ENCODE measurements at places on chromosomes 11 and 22. TPM values are rescaled to one million over a fixed set of nuclear protein-coding genes. Genes with fewer than 3 reads are reported as not detected.

- H3K4me1 ChIP-seq: peaks cover 58% of the 10 kb centered on the region
- H3K27ac ChIP-seq: peak overlapping the region; percentile 59
- peak; percentile 46 for DNase-seq
- H3K27me3 ChIP-seq: no peaks in the 10 kb centered on the region
- peak overlapping the region; percentile 58 for H3K4me3 ChIP-seq
- no peaks in the 10 kb centered on the region for H3K36me3 ChIP-seq
These were observed 747 bp downstream of the TPCN2 start for GRCh38 chr11:69049490-69049867.

Gene LIF
- total RNA-seq: 2.6 TPM

Gene FIBIN
- not detected for total RNA-seq

Gene ZNF143
- 32.6 TPM for total RNA-seq

- no peak for DNase-seq
- peak overlapping the region; percentile 60 for H3K27ac ChIP-seq
- peaks cover 31% of the 10 kb centered on the region for H3K4me1 ChIP-seq
These were observed 83.3 kb upstream of the PICALM start for GRCh38 chr11:86152006-86152862.

DNA sequence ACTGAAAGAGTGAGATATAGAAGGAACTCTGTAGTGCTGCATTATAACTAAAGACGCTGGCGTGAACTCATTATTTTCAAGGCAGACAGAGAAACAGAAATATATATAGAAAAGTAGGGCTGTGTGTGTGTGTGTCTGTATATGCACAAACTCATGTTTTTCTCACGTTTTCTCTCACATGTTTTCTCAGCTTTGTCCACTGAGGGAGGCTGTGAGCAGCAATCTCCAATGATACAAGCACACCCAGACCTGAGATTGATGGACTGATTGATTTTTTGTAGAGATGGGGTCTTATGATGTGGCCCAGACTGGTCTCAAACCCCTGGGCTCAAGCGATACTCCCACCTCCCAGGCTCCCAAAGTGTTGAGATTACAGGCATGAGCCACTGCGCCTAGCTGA lies 122.5 kb downstream of the SERGEF start:
- no peaks in the 10 kb centered on the region for H3K4me1 ChIP-seq
- no peak overlapping the region for H3K27ac ChIP-seq
- no peak overlapping the region for H3K4me3 ChIP-seq
- no peak for DNase-seq
- H3K36me3 ChIP-seq: no peaks in the 10 kb centered on the region

DNA sequence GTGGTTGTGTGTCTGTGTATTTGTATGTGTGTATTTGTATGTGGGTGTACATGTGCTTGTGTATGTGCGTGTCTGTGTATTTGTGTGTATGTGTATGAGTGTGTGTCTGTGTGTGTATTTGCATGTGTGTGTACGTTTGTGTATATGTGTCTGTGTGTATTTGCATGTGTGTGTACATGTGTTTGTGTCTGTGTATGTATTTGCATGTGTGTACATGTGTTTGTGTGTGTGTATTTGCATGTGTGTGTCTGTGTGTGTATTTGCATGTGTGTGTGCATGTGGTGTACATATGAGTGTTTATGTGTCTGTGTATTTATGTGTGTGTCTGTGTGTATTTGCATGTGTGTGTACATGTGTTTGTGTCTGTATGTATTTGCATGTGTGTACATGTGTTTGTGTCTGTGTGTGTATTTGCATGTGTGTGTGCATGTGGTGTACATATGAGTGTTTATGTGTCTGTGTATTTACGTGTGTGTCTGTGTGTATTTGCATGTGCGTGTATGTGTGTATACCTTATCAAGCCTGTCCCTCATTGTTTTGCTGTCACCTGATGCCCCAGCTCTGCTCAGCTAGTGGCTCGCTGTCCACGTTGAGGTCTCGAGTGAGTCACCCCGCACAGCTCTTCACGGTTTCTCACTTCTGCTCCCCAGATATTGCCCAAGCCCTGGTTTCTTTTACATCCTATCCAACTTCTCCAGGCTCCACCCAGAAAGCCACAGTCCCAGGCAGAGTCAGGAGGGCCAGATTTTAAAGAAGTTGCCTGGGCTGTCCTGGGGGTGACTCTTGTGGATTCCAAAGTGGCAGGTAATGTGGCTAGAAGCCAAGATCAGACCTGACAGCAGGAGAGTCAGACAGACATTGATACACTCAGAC lies 15.2 kb downstream of the MB start:
- no peak overlapping the region for H3K4me3 ChIP-seq
- no peak for DNase-seq
- H3K27me3 ChIP-seq: no peaks in the 10 kb centered on the region
- H3K4me1 ChIP-seq: peaks cover 15% of the 10 kb centered on the region
- no peak overlapping the region for H3K27ac ChIP-seq

DNA sequence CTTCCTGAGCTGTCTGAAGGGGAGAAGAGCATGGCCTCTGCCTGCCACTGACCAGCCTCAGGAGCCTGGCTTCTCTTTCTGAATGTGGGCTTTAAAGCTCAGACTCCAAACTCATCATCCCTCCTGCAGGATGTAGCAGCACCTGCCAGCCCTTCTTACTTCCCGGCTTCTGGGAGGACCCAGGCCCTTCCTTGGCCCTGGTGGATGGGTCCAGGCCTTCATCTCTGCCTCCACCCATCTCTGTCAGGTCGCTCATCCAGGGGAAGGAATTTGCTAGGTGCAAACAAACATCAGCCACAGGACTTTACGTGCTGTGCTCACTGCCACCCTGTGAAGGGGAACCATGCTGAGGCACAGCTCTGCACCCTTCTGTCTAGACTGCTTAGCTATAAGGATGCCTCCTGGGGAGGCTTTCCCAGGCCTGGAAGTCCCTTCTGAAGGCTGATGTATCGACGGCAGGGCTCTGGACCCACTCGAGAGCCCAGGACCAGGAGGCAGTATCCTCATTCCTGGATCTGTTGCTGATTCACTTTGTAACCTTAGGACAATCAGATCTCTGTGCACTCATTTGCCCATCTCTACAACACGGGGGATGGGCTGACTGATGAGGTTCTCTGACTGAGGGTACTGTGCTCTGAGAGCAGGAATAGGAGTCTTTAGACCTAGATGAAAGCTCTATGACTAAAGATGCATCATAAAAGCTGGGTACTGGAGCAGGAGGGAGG lies 30.9 kb downstream of the USP35 start:
- no peaks in the 10 kb centered on the region for H3K4me1 ChIP-seq
- DNase-seq: no peak
- H3K4me3 ChIP-seq: no peak overlapping the region
- no peaks in the 10 kb centered on the region for H3K27me3 ChIP-seq
- no peak overlapping the region for H3K27ac ChIP-seq

Gene LYVE1
- total RNA-seq: not detected

Gene GGT5
- total RNA-seq: not detected

Gene FHIP1B
- 50.6 TPM for total RNA-seq

DNA sequence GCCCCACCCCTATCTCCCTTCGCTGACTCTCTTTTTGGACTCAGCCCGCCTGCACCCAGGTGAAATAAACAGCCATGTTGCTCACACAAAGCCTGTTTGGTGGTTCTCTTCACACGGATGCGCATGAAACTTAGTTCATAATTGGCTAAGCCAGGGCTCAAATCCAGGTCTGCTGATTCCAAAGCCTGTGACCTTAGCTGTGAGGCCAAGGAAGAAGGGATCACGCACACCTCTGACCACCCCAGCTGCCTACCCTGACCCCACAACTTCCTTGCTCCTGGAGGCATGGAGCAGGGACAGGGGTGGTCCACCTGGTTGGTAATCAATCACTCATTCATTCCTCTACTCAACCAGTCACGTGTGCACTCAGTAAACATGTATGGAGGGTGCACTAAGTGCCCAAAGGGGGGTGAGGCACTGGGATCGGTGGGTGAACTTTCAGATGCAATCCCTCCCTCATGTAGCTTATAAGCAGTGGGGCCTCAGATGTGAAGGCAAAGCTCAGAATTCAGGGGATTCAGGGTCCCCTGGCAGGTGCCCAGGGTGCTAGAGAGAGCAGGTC lies 10.3 kb downstream of the FXYD2 start:
- H3K27ac ChIP-seq: peak overlapping the region; percentile 77
- no peaks in the 10 kb centered on the region for H3K36me3 ChIP-seq
- H3K27me3 ChIP-seq: no peaks in the 10 kb centered on the region

GRCh38 chr11:14237444-14237961 lies 121.5 kb downstream of the RRAS2 start:
- peak; percentile 12 for DNase-seq
- H3K27me3 ChIP-seq: no peaks in the 10 kb centered on the region
- H3K4me1 ChIP-seq: peaks cover 11% of the 10 kb centered on the region
- no peak overlapping the region for H3K4me3 ChIP-seq
- H3K27ac ChIP-seq: no peak overlapping the region

DNA sequence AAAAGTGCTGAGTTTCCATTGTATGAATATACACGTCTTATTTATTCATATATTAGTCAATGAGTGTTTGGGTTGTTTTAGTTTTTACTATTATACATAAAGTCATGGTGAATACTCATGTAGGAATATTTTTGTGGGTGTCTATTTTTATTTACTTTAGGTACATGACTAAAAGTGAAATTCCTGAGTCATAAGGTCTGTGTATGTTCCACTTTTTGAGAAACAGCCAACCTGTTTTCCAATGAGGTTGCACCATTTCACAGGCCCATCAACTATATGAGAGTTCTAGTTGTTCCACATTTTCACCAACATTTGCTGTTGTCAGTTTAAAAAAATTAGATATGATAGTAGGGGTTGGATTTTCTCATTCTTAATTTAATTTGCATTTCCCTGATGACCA lies 6.6 kb upstream of the OR6X1 start:
- H3K36me3 ChIP-seq: no peaks in the 10 kb centered on the region
- H3K27ac ChIP-seq: no peak overlapping the region
- no peak overlapping the region for H3K4me3 ChIP-seq
- no peak for DNase-seq
- H3K4me1 ChIP-seq: no peaks in the 10 kb centered on the region

Gene CRYBB3
- not detected for total RNA-seq

DNA sequence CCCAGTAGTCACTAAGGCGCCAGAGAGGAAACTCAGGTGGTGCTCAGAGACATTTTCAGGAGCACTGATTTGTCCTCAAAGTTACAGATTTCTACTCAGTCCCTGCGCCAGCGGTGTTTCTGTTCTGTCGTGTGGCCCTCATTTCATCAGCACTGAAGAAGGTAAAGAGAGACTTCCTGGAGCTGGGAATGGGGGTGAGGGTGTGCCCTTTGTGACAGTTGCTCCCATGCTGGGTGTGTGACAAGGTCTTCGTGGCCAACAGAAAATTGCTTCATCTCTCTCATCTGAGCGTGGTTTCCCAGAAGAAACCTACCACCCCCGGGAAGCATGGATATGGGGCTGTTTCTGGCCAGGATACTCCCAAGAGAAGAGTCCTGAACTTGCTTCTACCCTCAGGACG lies 2.0 kb upstream of the PPARA start:
- no peaks in the 10 kb centered on the region for H3K27me3 ChIP-seq
- no peak overlapping the region for H3K27ac ChIP-seq
- H3K36me3 ChIP-seq: no peaks in the 10 kb centered on the region
- H3K4me1 ChIP-seq: peaks cover 22% of the 10 kb centered on the region

GRCh38 chr11:69537126-69537525 lies 55.7 kb downstream of the LINC01488 start:
- H3K27me3 ChIP-seq: no peaks in the 10 kb centered on the region
- no peak overlapping the region for H3K4me3 ChIP-seq
- H3K27ac ChIP-seq: no peak overlapping the region
- DNase-seq: no peak
- no peaks in the 10 kb centered on the region for H3K36me3 ChIP-seq

Gene PLA2G6
- total RNA-seq: 145 TPM

Gene SLCO2B1
- not detected for total RNA-seq

Gene RFPL1
- total RNA-seq: not detected

DNA sequence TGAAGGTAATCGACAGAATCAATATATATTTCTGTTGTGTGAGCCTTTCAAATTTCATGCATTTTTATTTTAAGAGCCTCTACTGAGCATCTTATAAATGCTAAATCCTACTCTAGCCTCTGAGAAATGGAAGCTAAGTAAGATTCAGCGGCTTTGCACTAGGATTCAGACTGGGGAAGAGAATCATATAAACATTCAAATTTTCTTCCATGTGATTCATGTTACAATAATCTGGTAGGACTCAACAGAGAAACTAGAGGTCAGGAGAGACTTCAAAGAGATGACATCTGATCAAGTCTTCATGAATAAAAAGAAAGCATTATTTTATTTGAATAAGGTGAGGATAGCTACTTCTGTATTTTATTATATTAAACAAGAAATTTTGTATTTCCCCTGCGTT lies 538.9 kb downstream of the DLG2 start:
- no peak overlapping the region for H3K4me3 ChIP-seq
- H3K27ac ChIP-seq: no peak overlapping the region
- no peak for DNase-seq
- no peaks in the 10 kb centered on the region for H3K4me1 ChIP-seq

Gene TSKU
- total RNA-seq: not detected

GRCh38 chr11:8098879-8099278 lies 17.9 kb downstream of the TUB start:
- H3K27me3 ChIP-seq: no peaks in the 10 kb centered on the region
- H3K36me3 ChIP-seq: no peaks in the 10 kb centered on the region
- DNase-seq: no peak

DNA sequence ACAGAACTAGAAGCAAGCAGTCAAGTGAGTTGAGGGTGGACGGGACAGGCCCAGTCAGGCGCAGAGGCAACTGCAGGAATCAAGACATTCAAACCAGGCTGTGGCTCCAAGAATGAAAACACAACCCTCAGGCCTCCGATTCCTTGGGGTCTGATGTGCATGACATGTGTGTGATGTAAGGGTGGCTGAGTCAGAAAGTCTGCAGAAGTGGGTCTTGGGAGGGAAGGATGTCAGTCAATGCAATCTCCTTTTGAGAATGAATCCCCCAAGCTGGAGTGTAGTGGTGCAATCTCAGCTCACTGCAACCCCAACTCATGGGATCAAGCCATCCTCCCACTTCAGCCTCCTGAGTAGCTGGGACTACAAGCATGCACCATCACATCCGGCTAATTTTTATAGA lies 15.9 kb upstream of the PDE2A start:
- H3K27ac ChIP-seq: no peak overlapping the region
- no peak overlapping the region for H3K4me3 ChIP-seq
- H3K36me3 ChIP-seq: peaks cover 82% of the 10 kb centered on the region
- no peaks in the 10 kb centered on the region for H3K27me3 ChIP-seq

GRCh38 chr11:132072044-132072857 lies 701.8 kb downstream of the NTM start:
- no peaks in the 10 kb centered on the region for H3K36me3 ChIP-seq
- H3K27ac ChIP-seq: no peak overlapping the region
- DNase-seq: no peak
- H3K4me1 ChIP-seq: no peaks in the 10 kb centered on the region
- no peak overlapping the region for H3K4me3 ChIP-seq

- H3K4me3 ChIP-seq: no peak overlapping the region
- no peak overlapping the region for H3K27ac ChIP-seq
- H3K36me3 ChIP-seq: peaks cover 72% of the 10 kb centered on the region
- H3K4me1 ChIP-seq: peaks cover 4% of the 10 kb centered on the region
These were observed 8.9 kb downstream of the PATL1 start for GRCh38 chr11:59659981-59660380.

- H3K27me3 ChIP-seq: no peaks in the 10 kb centered on the region
- H3K4me3 ChIP-seq: no peak overlapping the region
- H3K4me1 ChIP-seq: peaks cover 20% of the 10 kb centered on the region
- no peaks in the 10 kb centered on the region for H3K36me3 ChIP-seq
- no peak overlapping the region for H3K27ac ChIP-seq
These were observed 22.5 kb downstream of the ABTB2 start for GRCh38 chr11:34335331-34335730.
